Placental pericyte (primary cell): ENCODE measurements at places on chromosomes 11 and 22. TPM values are rescaled to one million over a fixed set of nuclear protein-coding genes. Genes with fewer than 3 reads are reported as not detected.

The APOBEC3C gene
- total RNA-seq = 11.6 and 15.9 TPM in 2 replicates

The LAYN gene
- 9.6 and 21.9 TPM in 2 replicates for total RNA-seq

The OR51B2 gene
- not detected in 2 replicates for total RNA-seq

The MIAT gene
- total RNA-seq = 1.1 TPM in 2 replicates

The PTGDR2 gene
- total RNA-seq = under 0.01 TPM in 2 replicates

The GRIK4 gene
- 0.22 and 0.29 TPM in 2 replicates for total RNA-seq

The CASP5 gene
- total RNA-seq = 1.5 TPM in 1 of 2 replicates, not detected in the other

The SYT8 gene
- not detected in 2 replicates for total RNA-seq

The BAIAP2L2 gene
- total RNA-seq = 2.2 and 3.4 TPM in 2 replicates
